ENCODE measurements at places on chromosomes 5 and 9.

GRCh38 chr5:116068028-116068632 lies 16.7 kb upstream of the COMMD10 start:
- peak; percentile 49 for DNase-seq

GRCh38 chr5:163478126-163478981 lies 17.9 kb downstream of the HMMR start:
- DNase-seq, result no peak

DNA sequence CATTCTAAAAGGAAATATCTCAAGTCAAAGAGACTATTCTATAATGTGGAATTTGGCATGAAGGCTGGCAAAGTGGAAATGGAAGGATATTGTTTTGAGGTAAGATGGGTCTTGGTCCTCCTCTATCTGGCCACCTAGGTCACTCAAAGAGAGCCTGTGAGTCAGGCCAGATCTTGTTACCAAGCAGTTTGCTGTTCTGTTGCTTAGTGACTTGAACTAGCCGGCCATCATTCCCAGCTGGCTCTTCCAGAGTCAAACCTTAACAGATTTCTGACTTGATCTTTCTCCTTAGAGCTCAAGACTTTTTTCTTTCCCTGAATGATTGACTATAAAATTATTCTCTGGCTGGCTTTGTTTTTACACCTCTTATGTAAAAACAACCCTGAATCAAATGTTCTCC lies 136.1 kb downstream of the PDE4D start:
- no peak for DNase-seq

- DNase-seq, result no peak
These were observed 36.0 kb downstream of the FTMT start for GRCh38 chr5:121887727-121888126.

- DNase-seq, result no peak
These were observed 35.9 kb downstream of the ANXA6 start for GRCh38 chr5:151121665-151122064.

DNA sequence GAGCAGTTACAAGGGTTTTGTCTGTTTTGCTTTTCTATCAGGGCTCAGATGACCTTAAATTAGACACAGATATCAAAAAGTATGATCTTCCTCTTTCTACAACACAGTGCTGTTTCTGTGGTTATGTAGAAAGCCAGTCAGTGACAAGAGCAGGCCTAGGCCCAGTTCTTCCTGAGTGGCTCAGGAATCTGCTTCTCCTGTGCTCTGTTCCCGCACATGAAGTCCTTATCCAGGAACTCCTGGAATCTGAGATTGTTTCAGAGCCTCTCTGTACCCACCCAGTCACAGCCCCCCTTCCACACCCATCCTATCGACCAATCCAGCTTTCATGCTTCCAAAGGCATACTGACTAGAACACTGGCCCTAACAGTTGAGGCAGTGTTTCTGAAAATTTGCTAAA lies 40.4 kb upstream of the SMU1 start:
- DNase-seq, result no peak

- DNase-seq, result no peak
These were observed 489.7 kb downstream of the EBF1 start for GRCh38 chr5:158610051-158610415.

GRCh38 chr5:22644859-22645258 lies 208.3 kb downstream of the CDH12 start:
- no peak for DNase-seq

DNA sequence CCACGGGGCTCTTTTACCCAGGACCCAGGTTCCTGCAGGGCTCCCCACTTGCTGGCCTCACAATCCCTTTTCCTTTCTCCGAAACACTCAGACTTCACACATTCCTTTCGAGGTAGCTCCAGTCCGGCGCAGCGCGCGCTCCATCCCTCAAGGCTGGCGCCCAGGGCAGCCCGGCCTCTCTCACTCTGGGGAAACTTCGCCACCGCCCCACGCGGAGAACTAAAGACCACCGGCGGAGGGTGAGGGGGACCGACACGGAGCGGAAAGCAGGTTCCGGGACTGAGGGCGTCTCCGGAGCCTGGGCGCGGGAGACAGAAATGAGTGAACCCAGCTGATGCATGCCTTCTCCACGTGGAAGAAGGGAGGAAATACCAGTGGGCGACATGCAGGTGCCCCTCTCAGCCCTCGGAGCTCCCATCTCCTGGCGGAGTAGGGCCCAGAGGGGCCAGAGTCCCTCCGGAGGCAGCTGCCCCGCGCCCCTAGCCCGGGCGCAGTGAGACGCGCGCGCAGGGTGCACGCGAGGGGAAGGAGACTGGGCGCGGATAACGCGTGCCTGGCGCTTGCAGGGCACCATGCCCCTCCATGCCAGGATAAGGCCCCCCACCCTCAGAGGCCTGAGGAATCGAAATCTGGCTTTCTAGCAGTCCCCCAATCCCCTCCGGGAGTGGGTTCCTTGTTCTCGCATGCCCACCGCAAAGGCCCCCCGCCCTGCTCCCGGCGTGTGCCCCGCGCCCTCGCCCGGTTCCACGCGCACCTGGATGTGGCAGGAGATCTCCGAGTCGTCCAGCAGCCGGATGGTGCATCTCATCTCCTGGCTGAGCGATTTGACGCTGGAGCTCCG lies 650 bp downstream of the FRMD3 start:
- DNase-seq, result no peak

GRCh38 chr5:56447232-56447631 lies 214.1 kb upstream of the ANKRD55 start:
- peak; percentile 47 for DNase-seq

- DNase-seq, result peak; percentile 32
These were observed 119.5 kb downstream of the TRPM3 start for GRCh38 chr9:71001780-71002386.
